Activated T-cell treated with anti-CD3 and anti-CD28 coated beads, Interleukin-2, amount 50 U/mL, for 1 hour (primary cell): ENCODE measurements at places on chromosomes 3 and 15.

DNA sequence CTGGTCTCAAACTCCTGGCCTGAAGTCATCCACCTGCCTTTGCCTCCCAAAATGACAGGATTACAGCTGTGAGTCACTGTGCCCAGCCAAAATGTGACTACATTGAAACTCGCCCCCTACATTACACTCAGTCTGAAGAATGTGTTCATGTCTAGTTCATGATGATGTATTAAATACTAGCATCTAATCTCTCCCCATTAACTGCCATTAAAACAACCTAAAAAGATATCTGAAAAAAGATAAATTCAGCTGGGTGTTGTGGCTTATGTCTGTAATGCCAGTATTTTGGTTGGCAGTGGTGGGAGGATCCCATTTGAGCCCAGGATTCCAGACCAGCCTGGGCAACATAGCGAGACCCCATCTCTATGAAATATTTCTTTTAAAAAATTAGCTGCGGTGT is 159.4 kb downstream of the PCCB start:
- DNase-seq, result no peak

DNA sequence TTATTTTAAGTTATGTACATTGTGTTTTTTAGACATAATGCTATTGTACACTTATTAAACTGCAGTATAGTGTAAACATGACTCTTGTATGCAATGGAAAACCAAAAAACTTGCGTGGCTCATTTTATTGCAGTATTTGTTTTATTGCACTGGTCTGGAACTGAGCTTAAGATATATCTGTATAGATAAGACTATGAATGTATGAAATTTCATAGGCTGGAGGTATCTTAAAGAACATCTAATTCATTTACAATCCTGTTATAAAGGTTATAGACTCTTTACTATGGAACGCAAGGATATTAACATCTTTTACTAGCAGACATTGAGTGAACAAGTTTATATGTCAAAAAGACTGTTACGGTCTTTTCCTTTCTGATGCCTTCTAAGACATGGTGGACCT is 459.4 kb downstream of the IL5RA start:
- DNase-seq, result no peak

DNA sequence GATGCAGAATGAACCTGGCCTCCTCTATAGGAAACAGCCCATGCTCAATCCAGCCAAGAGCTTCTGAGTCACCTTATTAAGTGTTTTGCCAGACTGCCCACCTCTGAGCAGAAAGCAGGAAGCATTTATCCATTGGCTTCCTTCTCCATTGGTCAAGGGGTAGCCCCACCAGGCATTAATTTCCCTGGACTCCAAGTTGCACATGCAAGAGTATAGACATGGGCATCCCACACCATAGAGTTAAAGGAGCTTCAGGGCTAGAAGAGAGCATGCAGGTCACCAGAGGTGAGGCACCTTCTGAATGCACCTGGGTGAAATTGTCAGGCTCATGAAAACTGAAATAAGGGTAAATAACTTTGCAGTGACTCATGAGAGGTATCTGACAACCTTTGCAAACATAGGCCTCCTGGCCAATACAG is 230.8 kb upstream of the STAC start:
- DNase-seq, result no peak

DNA sequence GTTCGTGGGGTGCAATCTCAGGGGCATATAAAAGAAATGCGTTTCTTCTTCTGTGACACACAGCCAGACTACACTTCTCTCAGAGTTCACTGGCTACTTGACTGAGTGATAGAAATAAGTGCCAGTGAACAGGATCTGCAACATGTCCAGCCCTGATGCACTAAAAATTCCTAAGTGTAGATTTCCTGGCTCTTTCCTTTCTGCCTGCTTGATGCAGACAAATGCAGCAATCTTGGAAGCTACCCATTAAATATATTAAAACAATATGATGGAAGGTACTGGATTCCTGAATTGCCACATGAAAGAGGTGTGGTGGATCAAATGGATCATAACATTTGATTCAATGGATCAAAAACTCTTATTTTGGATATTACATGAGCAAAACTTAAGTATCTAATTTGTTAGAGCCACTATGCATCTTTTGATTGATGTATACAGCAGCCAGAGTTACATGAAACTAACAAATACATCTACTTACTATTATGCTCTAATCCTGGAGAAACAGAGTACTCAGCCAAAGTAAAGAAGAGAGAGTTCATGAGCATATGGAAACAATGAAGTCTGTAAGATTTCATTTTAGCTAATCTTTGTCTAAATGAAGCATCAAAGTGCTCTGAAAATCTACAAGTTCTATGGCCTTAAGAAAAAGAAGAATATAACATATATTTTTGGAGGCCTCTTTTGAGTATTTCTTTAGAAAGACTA is 222.6 kb downstream of the ZNF385D start:
- DNase-seq, result no peak

DNA sequence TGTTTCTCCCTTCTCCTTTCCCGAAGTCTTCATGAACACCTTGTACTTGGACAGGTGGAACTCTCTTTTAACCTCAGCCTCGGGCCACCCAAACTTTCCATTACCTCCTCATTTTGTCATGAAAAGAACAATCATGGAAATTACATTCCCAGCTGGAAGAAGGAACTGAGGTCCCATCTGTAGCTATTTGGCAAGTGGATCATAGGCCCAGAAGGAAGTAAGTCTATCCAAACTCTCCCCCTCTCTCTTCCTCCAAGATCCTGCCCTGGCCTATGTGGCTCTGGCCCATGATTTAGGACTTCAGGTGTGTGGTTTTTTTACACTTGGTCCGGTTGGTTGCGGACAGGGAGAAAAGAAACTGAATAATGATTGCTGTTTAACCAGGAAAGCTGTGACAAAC is 44.1 kb downstream of the ITGB5 start:
- DNase-seq, result no peak

- DNase-seq, result no peak
Measured at GRCh38 chr3:177069514-177070329, 127.6 kb downstream of the TBL1XR1 start.

GRCh38 chr3:43707998-43708397 is 17.3 kb downstream of the ABHD5 start:
- DNase-seq, result no peak

DNA sequence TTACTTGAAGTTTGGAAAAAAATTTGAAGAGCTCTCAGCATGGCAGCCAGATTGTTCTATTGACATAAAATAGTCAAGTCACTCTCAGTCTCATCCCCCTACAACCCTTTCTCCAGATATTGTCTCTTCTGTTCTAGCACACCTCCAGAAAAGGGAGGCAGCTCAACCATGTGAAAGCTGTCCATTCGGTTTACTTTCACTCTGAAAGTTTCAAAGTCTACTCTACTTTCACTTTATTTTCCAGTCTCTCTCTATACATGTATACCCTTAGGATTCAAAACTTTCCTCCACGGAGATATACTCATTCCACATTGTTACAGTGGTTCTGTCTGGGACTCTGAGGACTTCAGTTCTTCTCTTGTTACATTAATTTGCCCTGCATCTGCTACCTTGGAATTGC is 111.0 kb upstream of the STAC start:
- no peak for DNase-seq

- no peak for DNase-seq
Measured at GRCh38 chr3:170419557-170420087, 954 bp downstream of the CLDN11 start.

GRCh38 chr3:192597913-192598312 is 129.4 kb downstream of the FGF12 start:
- DNase-seq, result no peak

- no peak for DNase-seq
Measured at GRCh38 chr3:156341831-156342416, 213.0 kb downstream of the SSR3 start.

GRCh38 chr3:132879656-132880055 is 157.4 kb upstream of the NPHP3 start:
- DNase-seq, result no peak

GRCh38 chr15:70014860-70015490 is 82.7 kb downstream of the TLE3 start:
- no peak for DNase-seq

- DNase-seq, result no peak
Measured at GRCh38 chr3:195063581-195064193, 207.3 kb downstream of the XXYLT1 start.

DNA sequence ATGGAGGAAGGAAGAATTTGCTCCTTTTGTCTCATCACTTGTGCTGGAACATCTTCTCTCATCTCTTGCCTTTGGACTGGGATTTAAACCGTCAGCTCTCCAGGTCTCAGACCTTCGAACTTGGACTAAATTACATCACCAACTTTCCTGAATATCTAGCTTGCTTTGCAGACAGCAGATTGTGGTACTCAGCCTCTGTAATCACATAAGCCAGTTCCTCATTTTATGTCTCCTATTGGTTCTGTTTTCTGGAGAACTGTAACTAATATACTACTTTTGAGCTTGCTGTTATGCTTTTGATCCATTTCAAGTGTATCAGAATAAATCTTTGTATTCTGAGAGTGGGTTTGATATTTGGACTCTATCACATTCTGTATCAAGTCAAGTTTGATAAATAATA is 164.3 kb upstream of the VEPH1 start:
- DNase-seq, result no peak

- DNase-seq, result no peak
Measured at GRCh38 chr3:140128631-140129030, 193.6 kb downstream of the CLSTN2 start.

DNA sequence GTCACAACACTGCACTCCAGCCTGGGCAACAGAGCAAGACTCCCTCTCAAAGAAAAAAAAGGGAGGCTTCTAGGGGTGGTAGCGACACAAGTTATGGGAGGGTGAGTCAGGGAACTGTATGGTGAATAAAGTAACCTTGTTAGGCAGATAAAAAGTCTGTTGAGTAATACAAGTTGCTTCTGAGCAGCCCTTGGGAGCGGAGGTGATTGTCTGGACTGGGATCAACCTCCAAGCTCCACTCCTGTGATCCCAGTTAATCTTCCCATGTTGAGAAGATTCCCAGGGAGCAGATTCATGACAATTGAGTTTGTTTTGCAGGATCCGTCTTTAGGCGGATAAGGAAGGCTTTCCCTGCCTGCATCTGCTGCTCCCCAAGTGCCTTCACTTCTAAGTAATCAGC is 335.9 kb downstream of the THSD4 start:
- no peak for DNase-seq

- no peak for DNase-seq
Measured at GRCh38 chr15:60793656-60794055, 314.7 kb upstream of the ICE2 start.

DNA sequence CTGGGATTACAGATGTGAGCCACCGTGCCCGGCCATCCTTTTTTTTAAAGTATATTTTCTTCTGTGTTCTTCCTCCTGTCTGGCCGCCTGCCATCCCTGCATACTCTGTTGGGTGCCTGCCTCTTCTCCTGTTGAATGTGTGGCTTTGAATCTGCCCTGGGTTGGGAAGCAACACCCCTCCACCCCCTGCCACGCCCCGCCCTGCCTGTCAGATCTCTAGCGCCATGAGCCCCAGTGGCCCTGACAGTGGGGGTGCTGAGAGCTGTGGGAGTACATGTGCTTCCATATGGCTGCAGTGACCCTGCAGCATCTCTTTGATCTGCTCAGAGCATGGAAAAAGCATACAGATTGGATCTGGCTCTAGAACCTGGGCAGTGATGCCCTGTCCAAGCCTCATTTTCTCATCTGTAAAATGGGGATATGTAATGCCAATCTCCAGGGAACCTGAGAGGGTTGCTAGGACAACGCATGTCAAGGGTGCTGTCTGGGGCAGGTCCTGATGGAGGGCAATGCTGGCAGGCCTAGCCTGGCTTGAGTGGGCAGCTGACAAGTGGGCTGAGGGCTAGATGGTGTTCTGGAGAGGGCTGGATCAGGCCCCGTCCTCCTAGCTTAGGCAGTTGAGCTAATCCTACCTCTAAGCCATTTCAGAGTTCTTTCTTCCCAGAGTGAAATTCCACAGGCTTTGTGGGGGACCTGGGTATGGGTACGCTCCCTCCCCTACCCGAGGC is 23.9 kb downstream of the CCDC13 start:
- DNase-seq, result no peak

- DNase-seq, result no peak
Measured at GRCh38 chr3:128967748-128968355, 26.0 kb downstream of the CFAP92 start.

DNA sequence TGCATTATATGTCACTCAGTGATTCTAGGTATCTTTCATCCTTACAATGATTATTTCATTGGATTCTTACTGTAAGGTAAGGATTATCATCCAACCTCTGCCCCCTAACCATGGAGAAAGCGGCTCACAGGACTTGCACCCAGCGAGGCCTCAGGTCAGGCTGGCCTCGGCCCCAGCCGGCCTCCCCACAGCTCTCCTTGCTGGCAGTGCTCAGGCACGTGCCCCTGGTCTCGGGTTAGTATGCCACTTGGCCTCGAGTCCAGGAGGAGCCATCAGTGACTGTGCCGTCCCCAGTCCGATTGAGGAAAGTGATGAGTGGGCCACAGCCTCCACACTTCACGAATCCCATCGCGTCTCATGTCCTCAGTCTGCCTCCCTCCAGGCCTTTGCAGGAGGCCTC is 35.7 kb upstream of the GABRG3 start:
- no peak for DNase-seq

DNA sequence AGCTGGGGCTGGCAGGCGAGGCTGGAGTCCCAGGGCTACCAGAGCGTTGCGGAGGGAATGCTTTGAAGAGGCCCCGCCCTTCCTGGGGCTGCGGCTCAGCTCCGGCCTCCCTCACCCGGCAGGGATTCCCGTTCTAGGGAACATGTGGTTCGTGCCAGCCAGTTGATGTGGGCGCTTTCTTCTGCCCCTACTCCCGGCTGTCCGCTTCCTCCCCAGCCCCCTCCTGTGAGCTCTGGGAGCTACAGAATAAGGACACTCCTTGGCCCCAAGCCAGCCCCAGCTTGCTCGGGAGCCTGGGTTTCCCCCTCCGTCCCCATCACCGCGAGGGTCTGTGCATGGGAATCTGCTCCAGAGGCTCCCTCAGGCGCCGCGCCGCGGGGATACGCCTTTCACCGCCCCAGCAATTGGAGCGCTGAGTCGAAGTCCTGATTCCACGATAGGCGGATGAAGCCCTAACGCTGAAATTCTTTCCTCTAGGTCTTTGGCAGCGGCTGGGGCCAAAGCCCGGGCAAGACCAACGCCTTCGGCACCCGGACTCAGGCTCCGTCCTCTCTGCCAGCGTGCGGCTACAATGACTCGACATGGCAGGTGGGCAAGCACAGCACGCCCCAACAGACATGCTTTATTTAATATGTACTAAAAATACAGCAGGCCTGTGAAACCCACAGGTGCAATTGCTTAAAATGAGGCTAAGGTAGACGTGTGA is 69.5 kb downstream of the KLF15 start:
- DNase-seq, result no peak

DNA sequence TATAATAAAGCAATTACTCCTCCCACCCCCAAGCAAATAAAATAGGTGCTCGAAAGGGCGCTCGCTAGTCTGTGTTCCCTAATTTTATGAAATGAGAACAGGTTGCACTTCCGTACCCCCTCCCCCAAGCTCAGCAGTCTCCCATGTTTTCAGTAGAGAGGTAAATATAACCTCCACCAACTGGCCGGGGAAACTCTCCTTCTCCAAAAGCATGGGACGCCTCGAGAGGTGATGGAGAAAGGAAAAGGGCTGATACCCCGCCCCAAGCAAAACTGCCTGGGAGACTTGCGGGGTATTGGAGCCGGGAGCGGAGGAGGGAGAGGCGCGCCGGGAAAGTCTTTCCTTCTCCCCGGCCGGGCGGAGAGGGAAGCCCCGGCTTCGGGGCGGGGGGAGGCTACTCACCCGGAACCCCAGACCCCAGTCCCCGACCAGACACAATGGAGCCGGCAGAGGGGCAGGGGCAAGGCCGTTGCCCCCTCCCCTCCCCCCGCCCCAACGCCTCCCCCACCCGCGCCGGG is 605 bp downstream of the DCUN1D1 start:
- DNase-seq, result no peak

GRCh38 chr15:100890850-100891249 is 11.2 kb downstream of the ALDH1A3 start:
- no peak for DNase-seq
